Fibroblast of skin of back (primary cell): ENCODE measurements at places on chromosomes 3 and 15.

DNA sequence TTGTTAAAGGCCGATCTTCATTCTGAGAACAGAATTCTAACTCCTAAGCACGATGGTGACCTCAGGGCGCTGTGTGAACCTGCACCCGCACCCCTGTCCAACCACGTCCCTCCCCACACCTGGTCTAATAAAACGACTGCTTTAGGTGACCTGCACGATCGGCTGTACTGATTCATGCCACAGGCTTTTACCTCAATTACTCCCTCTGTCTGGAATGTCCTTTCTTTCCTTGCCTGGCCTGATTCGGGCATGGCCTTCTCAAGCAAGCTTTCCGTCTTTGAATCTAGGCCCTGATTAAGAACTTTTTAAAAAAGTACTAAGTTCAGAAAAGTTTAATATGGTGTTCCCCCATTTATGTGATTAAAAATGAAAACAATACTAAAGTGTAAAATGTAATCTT lies 842 bp upstream of the U2SURP start:
- peak; percentile 50 for DNase-seq

- DNase-seq = no peak
Measured at GRCh38 chr3:58353722-58354553, 21.2 kb downstream of the PXK start.

GRCh38 chr3:41318520-41318919 lies 119.2 kb downstream of the CTNNB1 start:
- peak; percentile 18 for DNase-seq

GRCh38 chr3:86245360-86245759 lies 745.6 kb downstream of the VGLL3 start:
- DNase-seq = no peak

DNA sequence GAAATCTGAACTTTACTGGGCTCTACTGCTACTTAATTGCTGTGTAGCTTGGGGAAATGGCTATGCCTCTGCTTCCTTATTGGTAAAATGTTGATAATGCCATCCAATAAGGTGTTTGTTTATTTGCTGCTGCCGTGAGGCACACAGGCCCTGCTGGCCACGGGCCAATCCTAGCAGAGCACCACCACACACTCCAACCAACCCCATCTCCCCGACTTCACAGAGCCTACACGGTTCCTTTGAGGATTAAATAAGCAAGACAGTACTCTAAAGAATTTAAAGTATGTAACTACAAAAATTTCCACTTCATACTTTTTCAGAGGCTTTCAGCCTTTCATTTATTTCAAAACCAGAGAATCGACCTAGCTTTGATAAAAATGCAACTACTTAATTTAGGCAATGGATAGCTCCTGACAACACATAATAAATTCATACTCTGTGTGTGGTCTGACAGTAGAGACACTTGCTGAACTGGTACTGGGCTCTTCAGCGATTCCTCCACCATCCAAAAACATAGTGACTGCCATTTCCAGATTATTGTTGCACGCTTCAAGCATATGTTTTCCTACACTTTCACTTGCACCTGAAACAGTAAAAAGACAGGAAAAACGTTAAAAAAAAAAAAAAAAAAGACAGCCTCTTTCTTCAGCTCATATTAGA lies 25.3 kb downstream of the UBXN7 start:
- peak; percentile 85 for DNase-seq

DNA sequence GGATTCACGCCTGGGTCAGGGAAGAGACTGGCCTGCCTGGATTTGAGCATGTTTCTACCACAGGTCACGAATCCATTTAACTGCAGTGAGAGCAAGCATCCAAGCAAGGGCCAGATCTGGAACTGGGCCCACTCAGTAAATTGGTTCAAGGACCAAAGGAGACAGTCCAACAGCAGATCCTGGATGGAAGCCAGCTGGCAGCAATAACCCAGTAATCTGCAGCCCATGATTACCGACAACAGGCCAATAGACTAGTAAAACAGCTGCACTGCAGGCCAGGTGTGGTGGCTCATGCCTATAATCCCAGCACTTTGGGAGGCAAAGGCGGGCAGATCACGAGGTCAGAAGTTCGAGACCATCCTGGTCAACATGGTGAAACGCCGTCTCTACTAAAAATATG lies 11.8 kb downstream of the SAMD7 start:
- DNase-seq = no peak

- peak; percentile 91 for DNase-seq
Measured at GRCh38 chr3:63949005-63949404, 36.8 kb upstream of the SCAANT1 start.

DNA sequence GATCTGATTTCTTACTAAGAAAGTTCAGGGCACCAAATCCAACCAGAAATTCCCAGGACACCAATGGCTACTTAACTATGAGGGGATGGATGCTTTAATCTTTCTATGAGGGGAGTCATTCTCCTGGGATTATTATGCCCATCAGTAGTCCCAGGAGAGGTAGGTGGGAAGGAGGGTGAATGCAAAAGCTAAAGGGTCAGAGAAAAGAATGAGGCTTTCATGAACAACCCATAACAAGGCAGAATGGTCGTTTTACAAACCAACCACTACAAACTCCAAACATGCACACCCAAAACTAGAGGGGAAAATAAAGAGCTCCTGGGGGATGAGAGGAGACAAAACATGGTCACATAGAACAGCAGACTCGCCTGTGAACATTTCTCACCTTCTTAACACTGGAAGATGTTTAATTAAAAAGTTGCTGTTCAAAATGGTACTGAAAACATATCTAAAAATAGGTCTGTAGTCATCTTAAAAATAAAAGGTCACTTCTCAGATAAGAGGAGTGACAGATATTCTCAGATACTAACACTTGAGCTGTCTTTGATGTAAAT lies 3.7 kb downstream of the STARD9 start:
- DNase-seq = no peak

DNA sequence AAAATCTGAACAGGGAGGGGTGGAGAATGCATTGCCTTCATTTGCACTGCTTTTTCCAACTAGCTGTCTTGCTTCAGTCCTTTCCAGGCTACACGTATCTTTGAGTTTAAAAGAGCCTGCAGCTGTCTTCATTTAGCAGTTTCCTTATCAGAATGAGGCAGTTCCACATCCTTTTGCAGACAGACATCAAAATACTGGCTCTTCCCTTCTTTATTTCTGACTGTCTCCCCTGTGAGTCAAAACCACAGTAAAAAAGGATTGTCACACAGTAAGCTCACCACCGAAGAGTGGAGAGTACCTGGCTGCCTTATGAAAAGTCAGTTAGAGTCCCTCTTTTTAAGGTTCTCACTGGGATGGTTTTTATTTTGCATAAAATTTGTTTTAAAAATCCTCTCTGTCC lies 205.5 kb upstream of the CD96 start:
- DNase-seq = peak; percentile 27
